SJCRH30 (cell line): ENCODE measurements at places on chromosomes 16 and 17.
A peak's percentile ranks its signal among the peaks of the same experiment; 100 is the strongest.

- DNase-seq: peak; percentile 87
Observed at GRCh38 chr17:28746611-28747050, 2.8 kb downstream of the TRAF4 start.

DNA sequence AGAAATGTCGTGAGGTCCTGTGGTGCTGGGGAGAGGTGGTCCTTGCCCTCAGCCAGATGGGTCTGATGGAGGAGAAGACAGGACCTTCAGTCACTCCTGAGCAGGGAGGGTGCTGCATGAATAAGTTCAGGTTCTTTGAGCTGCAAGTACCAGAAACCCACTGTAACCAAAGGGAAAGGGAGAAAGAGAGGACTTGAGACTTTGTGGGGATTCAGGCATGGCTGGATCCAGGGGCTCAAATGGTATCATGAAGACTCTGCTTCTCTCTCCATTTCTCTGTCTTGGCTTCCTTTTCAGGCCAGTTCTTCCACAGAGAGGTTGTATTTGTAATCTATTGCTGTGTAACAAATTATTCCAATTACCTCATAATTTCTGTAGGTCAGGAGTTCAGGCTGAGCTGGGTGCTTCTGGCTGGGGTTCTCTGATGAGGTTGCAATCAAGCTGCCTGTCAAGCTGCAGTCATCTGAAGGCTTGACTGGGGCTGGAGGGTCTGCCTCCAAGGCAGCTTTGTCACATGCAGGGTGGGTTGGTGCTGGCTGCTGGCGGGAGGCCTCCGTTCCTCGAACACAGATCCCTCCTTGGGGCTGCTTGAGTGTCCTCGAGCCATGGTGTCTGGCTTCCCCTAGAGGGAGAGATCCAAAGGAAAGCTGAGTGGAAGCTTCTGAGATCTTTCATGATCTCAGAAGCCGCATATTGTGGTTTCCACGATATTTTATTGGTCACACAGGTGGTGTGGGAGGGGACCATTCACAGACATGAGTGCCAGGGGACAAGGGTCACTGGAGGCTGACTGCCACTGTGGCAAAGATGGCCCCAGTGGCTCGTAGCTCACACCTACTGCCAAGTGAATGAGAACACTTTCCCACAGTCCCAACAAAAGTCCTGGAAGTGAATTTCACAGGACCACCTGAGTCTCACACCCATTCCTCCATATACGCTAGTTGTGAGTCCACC lies 5.9 kb upstream of the ADCY7 start:
- no peak for DNase-seq

- DNase-seq: no peak
Observed at GRCh38 chr17:35784895-35785294, 10.5 kb downstream of the MMP28 start.

DNA sequence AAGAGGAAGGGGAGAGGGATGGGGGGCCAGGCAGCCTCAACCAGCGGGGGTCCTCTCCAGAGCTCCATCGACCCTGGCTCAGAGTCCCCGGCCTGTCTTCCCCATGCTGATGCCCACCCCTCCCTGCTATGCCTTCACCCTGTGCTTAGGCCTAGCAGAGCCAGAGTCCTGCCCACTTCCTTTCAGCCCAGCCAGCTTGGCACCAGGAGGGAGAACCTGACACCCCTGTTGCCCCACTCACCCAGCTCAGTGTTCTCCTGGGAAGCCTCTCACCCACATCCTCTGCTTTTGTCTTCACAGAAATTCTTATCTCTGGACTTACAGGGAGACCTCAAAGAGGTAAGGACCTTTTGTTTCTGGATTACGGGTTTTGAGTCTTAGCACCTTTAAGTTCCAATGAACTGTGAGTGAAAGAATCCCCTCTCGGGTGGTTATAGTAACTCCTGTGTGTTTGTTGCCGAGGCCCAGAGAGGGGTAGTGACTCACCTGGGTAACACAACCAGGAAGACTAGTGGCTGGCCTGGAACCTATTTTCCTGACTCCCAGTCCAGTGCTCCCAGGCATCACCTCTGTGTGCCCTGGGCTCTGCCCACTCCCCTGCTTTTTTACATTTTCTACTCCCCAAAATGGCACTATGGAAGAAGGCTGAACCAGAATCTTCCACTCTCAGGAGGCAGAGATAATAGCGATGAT lies 53.3 kb downstream of the CES1 start:
- no peak for DNase-seq

DNA sequence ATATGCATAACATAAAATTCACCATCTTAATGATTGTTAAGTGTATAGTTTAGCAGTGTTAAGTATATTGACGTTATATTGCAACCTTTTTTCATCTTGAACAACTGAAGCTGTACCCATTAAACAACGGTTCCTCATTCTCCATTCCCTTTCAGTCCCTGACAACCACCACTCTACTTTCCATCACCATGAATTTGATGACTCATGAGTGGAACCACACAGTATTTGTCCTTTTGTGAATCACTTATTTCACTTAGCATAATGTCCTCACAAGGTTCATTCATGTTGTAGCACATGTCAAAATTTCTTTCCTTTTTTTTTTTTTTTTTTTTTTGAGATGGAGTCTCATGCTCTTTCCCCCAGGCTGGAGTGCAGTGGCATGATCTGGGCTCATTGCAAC lies 46.0 kb downstream of the HOXB1 start:
- no peak for DNase-seq

DNA sequence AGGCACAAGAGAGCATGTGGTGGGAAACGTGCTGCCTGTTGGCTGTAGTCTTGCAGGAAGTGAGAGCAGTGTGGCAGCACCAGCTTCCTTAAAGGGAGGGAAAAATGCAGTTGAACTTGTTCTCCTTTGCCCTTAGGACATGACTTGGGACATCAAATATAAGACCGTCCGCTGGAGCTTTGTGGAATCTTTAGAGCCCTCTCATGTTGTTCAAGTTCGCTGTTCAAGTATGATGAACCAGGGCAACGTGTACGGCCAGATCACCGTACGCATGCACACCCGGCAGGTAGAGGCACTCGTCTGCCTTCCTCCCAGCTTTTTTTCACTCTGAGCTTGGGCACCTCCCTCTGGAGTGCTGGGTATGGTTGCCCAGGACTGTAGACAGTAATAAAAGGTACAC lies 23.3 kb downstream of the GPR179 start:
- no peak for DNase-seq

GRCh38 chr16:876041-876335 lies 75.5 kb upstream of the GNG13 start:
- DNase-seq: no peak

GRCh38 chr16:20673882-20674683 lies 23.4 kb downstream of the ACSM1 start:
- no peak for DNase-seq

GRCh38 chr17:19339341-19339815 lies 23.1 kb downstream of the B9D1 start:
- no peak for DNase-seq

- DNase-seq: no peak
Observed at GRCh38 chr17:19018600-19018950, 14.0 kb upstream of the FAM83G start.

- no peak for DNase-seq
Observed at GRCh38 chr16:82665025-82665424, 38.3 kb downstream of the CDH13 start.

DNA sequence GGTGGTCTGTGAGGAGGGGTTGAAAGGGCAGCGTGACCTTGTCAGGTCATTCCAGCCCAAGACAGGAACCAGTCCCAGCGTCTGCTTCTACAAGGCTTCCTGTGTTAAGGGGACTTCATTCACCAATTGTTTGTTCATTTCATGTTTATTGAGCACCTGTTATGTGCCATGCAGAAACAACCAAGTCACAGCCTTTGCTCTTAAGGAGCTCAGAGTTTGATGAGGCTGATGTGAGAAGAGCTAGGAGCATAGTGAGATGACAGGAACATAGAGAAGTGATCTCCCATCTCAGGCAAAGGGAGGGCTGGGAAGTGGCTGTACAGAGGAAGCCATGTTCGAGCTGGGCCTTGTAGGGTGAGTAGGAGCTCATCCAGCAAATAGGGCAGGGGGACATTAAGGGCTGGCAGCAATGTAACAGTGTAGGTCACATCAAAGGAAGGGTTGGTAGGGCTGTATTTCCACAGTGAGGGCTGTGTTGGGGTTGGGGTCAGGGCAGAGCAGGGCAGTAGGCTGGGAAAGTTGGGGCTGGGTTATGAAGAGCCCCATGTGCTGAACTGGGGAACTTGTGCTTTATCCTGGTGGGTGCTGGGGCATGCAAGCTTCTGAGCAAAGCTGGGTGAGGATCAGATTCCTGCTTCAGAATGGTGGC lies 79.8 kb downstream of the ARHGAP23 start:
- no peak for DNase-seq

GRCh38 chr17:7079581-7080455 lies at the start of gene CLEC10A:
Gene CLEC10A (minus strand): TSS chr17:7080251. CDS start chr17:7078812, 1,439 bp downstream.
- no peak for DNase-seq

DNA sequence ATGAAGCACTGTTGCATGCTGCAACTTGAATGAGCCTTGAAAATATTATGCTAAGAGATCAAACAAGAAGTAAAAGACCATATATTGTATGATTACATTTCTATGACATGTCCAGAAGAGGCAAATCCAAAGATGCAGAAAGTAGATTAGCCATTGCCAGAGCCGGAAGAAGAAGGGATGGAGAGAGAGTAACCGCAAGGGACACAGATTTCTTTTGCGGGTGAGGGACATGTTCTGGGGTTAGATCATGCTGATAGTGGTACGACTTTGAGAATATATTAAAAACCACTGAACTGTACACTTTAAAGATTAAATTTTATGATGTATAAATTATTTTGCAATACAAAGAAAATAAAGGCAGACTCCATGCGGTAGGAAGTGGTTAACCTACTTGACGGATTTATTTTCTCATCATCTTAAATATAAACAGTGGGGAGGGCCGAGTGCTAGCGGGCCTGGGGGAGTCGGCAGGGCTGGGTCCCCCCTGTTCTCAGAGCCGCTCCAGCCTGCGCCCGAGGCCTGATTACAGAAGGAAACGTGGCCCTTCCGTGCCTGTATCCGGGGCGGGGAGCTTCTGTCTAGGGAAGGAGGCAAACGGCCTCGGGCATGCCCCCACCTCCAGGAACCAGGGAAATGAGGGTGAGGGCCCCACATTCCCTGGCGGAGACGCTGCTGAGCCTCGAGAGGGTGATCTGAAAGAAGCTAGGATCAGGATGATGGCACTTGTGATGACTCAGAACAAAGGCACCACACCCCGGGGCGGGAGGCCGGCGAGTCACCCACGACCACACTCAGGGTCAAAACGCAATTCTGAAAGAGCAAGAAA lies 48.0 kb downstream of the SHCBP1 start:
- DNase-seq: peak; percentile 51

DNA sequence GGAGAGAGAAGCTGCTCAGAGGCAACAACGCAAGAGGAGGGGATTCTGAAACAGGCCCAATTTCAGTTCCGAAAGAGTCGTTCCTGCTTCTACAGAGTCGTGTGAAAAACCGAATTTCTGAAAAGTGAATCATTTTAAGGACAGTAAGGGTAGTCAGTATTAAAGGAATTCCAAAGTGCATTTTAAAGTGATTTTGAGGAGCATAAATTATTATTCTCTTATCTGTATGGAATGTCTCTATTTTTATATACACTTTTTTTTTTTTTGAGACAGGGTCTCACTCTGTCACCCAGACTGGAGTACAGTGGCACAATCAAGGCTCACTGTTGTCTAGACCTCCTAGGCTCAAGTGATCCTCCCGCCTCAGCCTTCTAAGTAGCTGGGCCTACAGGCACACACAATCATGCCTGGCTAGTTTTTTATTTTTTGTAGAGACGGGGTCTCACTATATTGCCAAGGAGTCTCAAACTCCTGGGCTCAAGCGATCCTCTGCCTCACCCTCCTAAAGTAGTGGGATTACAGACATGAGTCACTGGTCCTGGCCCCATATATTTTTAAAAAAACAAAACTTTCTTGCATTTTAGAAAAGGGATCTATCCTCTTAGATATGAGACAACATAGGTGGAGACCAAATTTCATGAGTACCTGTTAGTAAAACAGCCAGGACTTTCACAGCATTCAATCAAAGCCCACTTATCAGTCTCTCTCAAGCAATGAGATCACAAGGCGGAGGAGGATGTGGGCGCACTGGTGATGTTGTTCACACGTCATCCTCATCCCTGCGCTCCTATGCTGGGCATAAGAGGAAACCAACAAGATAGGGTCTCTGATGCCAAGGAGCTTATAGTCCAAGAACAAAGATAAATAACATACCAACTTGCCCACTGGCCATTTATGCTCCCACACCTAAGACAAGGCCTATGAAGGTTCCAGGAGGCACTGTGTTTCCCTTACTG lies 53.2 kb downstream of the SMG6 start:
- no peak for DNase-seq

DNA sequence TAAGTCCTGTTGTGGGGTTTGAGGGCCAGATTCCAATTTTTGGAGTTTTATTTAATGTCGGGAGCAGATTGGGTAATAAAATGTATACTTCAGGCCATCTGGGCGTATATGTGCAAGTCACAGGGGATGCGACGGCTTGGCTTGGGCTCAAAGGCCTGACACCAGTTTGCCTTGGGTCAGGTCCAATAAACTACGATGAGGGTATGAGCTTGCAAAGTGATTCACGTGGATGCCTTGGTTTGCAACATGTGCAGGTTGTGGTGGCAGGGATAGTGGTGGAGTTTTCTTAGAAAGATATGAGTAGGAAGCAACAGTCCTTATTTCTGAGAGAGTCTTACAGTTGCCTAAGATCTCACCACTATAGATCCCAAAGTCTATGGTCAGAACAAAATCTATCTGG lies 157.0 kb upstream of the CDH11 start:
- no peak for DNase-seq

DNA sequence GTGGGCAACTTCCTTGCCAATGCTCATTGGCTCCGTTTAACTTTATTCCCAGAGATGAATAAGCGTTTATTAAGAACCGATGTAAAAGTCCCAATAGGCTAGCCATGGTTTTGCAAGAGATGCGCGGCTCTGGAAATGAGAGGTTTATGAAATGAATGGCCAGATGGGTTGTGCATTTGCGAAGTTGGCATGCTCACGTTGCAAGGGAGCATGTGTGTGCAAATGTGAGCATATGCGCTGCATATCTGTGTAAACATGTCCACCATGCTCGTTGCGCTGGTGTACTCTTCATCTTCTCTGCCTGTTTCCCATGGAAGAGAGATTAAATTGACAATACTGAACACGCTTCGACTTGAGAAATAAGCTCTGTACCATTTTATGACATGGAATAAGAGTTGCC lies 848.6 kb upstream of the RBFOX1 start:
- no peak for DNase-seq

- peak; percentile 80 for DNase-seq
Observed at GRCh38 chr16:3690470-3690928, 26.8 kb downstream of the TRAP1 start.

DNA sequence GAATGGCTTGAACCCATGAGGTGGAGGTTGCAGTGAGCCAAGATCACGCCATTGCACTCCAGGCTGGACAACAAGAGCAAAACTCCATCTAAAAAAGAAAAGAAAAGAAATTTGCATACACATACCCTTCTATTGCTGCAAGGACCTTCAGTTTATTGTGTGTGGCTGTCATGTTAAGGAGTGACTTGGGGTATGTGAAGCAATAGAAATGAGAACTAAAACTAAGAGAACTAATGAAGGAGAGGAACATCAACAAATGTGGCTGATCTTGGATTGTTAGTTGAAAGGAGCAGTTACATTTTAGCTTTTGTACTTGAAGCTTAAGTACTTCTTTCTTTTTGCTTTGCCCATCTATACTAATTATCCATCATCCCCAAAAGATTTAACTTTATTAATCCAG lies 12.7 kb upstream of the NSRP1 start:
- no peak for DNase-seq

- DNase-seq: no peak
Observed at GRCh38 chr16:89402962-89403361, 87.4 kb downstream of the ANKRD11 start.

- DNase-seq: no peak
Observed at GRCh38 chr16:46920402-46921068, 36.4 kb downstream of the GPT2 start.
